NCI-H1417 treated with DMSO at 0.1 percent for 48 hours (cell line): ENCODE measurements at places on chromosomes 3 and 15.

GRCh38 chr15:70935631-70936030 is 43.0 kb downstream of the LRRC49 start:
- no peak for DNase-seq

- no peak for DNase-seq
These were observed 358.0 kb downstream of the PTPRG start for GRCh38 chr3:61919371-61919770.

GRCh38 chr3:156630081-156630772 is 44.2 kb upstream of the TIPARP start:
- DNase-seq: peak; percentile 16

DNA sequence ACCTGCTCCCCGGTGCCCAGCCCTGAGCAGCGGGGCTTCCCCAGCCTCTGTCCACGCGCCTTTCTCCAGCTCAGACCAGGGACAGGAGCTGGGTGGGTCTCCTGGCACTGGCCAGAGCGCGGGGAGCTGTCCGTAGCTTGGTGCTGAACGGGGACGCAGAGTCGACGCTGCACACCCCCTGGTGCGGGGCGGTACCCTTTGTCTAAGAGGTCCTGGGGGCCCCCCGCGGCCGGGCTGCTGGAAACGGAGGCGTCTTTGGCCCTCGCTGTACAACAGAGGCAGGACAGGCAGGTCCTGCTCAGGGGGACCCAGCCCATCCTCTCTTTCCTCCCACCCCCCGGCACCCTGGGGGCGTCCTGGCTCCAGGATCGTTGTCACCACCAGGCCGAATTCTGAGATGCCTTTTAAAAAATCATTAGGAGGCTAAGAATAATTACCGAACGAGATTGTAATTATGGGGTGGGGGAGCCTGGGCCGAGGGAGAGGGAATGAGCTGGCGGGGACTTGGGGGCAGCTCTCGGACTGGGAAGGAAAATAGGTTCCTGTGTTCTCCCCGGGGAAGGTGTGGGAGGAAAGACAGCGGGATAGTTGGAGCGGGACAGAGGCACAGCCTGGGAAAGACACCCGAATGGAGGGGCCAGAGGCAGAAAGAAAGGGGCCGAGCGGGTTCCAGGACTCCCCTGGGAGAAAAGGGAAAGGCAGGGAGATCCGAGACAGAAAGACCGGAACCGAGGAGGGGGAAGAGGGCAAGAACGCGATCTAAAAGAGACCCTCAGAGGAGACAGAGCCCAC is 4.1 kb upstream of the SKOR1 start:
- DNase-seq: no peak

DNA sequence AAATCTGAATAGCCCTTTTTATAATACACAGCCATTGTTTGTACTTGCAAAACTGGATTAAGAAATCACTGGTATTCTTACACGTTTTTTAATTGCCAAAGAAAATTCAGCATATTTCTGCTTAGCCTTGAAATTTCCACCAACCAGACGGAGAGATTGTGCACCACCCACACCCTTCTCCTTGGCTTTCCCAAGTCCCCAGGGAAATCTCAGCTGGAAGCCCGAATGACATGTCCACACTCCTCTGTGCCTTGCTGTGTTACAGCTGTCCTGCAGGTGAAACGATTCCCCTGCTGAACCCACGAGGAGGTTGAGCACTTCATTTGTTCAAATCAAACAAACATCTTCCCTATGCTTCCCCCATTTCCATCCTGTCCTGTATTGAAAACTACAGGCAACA is 49.6 kb upstream of the PPARG start:
- no peak for DNase-seq

DNA sequence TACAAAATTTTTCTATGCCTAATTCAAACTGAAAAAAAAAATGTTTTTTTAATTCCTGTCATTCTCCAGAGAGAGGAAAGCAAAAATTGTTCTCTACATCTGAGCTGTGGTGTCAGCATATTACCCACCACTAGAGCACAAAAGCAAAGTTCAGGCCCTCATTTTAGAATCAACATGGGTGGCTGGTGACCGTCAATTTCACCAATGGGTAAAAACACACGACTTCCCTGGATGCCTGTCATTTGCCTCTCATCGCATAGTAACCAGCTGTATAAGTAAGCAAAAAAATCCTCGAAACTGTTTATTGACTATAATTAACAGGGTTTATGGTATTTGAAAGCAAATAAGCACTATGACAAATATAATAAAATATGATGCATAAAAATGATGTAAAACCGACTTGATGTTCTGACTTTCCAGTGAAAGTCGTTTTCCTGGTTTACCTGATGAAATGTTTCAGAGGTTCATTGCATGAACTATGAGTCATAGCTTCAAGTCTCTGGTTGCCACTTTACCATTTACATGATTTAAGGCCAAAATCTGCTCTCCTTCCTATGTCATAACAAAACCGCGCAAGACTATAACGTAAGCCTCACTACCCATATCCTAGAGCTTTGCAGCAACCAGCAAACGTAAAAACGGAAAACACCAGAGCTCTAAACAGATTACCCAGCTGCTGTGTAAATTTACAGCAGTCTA is 60.5 kb downstream of the THBS1 start:
- DNase-seq: no peak
